ENCODE measurements at places on chromosomes 5 and 9. TPM values are rescaled to one million over a fixed set of nuclear protein-coding genes. Genes with fewer than 3 reads are reported as not detected.

Gene SHOC1
- not detected for total RNA-seq

Gene PKD2L2
- total RNA-seq: not detected

Gene ZNF618
- total RNA-seq: 2.9 TPM

- DNase-seq: no peak
These were observed 36.8 kb upstream of the TEX48 start for GRCh38 chr9:114718801-114719221.

GRCh38 chr9:108704156-108704852 is 151.5 kb downstream of the ACTL7B start:
- no peak for DNase-seq

DNA sequence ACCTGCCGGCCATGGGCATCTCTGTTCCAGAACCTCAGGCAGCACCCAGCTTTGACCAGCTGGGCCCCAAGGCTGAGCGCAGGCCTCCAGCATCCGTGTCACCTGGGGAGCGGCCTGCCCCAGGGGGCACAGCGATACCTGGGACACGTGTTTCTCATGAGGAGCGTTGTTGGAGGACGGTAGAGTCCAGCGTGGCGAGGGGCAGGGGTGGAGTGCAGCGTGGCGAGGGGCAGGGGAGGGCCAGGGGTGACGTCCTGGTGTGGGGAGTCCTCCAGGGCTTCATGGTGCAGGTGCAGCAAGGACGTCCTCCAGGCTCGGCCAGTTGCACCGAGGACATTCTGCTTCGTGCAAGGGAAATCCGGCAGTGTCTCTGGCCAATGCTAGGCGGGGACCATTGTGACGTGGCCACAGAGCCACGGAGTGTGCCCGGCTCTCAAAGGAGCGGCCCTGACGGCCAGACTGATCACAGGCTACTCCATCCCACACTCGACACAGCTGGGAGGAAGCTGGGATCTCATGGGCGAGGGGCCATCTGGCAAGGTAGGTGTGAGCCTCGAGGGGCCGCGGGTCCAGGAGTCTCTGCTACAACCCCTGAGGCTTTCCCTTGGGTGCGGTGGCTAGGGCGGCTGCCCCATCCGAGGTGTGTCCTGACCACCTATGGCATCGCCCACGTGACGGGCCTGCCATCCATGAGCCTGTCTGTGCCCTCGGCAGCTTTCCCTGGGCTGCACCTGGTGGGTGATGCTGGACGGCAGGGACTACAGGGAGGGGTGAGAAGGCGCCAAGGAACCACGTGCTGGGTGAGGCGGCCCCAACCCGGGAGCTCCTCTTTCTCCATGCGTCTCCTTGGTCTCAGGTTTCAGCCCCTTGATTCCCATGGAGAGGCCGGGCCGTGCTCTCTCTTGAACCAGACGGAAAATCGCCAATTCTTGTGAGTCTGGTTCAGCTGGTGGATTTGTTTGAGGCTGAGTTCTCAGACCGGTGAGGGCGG is 33.8 kb downstream of the SLC9A3 start:
- no peak for DNase-seq

- DNase-seq: no peak
These were observed 47.8 kb upstream of the SNX2 start for GRCh38 chr5:122727112-122727541.

- no peak for DNase-seq
These were observed 25.2 kb downstream of the DPYSL3 start for GRCh38 chr5:147484708-147485020.

DNA sequence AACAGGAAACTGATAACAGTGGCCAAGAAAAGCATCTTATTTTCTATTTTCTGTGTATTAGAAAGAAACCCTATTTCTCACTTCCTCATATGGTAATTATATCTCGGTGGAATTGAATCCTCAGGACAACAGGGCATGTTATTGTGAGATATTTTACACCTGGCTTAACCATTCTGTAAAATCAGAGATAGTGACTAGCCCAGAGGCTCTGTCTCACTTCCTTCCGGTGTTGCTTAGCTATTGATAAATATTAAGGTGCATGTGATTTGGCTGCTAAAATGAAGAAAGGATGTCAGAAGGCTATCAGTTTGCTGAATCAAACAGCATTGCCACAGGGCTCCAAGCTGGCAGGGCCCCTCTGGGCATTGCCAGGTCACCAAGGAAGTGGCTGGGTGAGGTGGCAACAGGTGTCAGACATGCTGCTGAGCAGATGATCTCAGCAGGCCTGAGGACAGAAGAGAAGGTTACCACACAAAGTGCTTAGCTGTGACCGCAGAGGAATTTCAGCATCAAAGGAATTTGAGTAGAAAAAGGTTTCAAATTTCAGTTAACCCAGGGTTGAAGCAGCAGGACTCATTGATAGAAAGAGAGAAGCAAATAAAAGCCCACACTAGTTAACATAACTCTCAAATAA is 330.7 kb downstream of the PDE4D start:
- DNase-seq: no peak

GRCh38 chr9:83062651-83063527 is at the start of gene RASEF:
RASEF (minus strand) TSS chr9:83063142; CDS start chr9:83062867, 275 bp downstream.
- no peak for DNase-seq

DNA sequence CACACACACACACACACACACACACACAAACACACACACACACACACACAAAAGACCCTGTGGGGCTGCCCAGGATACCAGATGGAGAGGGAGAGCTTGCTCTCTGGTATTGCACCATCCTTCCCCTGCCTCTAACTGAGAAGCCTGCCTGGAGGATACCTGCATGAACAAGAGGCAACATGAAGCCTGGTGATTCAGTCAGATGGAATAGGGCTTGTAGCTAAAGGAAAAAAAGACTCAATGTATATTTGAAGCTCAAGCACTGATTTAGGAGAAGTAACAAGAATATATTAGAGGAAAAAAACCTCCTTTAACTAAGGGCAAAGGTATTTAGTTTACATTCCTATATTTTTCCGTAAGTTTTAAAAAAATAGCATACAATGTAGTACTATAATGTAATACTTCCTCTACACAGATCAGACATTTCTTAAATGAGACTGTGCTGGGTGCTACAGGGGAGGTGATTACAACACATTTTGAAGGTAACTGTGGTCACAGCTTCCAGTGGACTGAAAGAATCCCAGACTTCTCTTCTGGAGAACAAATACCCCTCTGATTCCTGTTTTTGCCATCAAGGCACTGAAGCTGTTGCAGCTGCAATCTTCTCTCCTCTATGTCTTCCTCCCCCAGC is 169.3 kb downstream of the DCP2 start:
- DNase-seq: no peak

GRCh38 chr5:165209101-165209727 is 1703.8 kb downstream of the MAT2B start:
- DNase-seq: peak; percentile 15

DNA sequence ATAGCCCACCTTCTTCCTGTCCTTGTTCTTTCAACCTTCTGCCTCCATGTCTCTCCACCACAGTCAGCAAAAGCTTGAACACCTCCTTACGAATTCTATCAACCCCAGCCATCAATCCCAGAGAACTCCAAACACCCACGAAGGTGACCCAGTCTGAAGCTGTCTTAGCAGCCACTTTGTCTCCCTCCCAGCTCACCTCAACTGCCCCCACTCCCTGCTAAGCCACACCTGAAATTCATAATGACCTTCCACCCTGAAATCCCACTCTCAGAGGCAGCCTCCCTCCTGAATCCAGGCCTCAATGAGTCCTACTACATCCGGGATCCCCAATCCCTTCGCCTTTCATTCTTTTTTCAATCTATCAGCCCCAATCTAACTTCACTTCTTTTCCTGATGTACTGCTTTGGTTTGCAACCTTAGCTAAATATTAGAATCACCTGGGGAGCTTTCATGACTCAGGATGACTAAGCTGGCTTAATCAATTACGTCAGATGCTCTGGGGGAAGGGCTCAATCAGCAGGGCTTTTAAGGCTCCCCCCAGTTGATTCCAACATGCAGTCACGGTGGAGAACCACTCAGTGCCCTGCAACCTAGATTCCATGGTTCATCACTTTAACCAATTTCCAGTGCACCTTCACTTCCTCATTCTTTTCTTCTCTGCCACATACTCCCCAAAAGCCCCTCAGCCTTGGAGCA is 32.2 kb downstream of the BHMT start:
- DNase-seq: no peak

DNA sequence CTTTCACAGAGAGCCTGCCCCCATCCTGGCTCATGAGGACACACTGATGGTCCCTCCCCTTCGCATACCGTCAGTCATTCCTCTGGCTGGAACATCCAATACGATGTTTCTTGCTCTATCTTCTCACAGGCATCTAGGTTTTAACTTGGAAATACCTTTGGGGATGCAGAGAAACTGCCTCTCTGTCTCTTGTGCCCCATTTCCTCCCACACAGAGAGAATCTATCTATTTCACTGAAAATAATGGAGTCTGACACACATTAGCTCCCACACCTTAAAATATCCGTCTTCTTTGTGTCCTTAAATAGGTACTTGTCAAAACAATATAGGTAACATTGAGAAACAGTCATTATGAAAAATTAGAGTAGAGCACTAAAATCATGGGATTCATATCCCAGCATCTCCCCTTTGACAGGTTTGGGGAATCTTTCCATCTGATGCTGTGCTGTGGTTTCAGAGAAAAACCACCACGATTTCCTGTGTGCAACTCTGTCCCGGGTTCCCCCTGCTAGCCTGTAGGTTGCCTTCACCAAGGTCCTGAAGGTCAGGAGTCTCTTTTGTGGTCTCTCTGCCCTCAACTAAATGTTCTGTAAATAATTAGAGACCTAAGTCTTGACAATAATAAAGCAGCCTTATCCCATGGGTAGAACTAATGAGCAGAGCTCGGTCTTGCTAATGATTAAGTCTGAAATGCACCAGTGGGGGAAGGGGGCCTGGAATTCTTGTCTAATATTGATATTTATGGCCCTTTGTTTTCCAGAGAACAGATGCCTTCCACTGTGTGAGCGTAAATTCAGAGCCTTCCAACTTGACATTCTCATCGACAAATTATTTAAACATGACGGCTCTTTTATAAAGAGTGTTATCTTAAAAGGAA is 371.0 kb downstream of the ICE1 start:
- DNase-seq: no peak

DNA sequence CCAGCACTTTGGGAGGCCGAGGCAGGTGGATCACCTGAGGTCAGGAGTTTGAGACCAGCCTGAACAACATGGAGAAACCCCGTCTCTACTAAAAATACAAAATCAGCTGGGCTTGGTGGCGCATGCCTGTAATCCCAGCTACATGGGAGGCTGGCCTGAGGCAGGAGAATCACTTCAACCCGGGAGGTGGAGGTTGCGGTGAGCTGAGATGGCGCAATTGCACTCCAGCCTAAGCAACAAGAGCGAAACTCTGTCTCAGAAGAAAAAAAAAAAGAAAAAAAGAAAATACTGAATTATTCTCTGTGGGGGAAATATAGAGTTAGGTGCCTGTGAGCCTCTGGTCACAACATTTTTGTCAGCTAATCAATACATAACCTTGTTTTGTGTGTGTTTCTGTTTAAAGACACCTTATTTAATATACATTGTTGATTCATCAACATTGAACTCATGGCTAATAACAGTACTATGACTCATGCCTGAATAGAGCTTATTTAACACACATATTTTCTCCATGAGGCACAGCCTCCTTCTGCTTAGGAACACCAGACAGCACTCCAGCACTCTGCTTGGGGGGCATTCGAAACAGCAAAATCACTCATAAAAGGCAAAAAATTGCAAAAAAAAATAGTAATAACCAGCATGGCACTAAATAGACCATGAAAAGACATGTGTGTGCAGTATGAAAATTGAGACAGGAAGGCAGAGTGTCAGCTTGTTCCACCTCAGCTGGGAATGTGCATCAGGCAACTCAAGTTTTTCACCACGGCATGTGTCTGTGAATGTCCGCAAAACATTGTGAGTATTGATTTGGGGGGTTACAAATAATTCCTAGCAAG is at the start of gene IL31RA:
Gene IL31RA (plus strand): TSS at position 519 of the 836 bp plus-strand sequence. CDS start 214 bp downstream, at position 733.
- DNase-seq: peak; percentile 2

GRCh38 chr9:37455884-37456647 is 9.2 kb downstream of the ZBTB5 start:
- no peak for DNase-seq

DNA sequence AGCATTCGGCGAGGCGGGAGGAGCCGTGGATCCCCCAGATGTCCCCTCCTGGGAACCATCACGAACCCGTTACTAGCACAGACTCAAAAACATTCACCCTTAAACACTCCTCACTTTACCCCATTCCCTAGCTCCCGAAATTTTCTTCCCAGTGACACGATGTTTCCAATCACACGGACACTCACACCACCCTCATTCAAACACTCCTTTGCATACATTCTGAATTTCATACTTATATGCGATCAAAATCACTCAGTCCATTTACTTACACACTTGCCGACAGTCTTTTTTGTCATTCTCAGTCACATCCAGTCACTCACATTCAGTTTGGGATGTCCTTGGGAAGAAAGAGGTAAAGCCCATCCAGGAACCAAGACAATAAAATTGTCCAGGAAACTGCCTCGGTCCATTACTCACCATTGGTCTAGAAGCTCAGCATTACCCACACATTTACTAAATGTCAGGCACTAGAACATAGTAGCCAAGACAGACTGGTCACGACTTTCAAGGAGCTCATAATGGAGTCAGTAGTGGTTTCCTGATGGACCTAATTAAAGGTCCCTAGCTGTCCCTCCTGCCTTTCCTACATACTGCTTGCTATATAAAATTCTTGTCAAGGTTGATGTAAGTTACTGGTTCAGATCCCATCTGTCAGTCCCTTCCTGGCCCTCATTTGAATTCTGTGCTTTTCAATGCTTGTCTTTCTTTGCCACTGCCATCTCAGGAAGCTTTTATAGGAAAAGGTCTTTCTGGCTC is 574 bp downstream of the SLC35A4 start:
- no peak for DNase-seq

- no peak for DNase-seq
These were observed 48.7 kb upstream of the PSD2 start for GRCh38 chr5:139746691-139747582.

DNA sequence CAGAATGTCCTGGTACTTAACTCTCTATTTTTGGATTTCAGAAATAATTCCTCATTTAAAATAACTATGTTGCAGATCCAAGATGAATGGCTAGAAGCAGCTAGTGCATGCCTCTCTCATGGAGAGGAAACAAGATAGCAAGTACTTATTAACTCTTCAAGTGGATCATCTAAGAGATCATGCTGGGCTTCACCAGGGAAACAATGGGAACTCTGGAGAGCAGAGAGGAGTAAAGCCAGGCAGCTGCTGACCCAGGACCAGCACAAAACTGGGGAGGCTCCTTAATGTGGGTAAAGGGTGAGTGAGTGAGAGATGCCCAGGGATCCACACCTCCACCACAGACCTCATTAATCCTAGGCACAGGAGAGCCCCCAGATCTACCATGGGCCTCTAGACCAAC is 897.8 kb upstream of the ACO1 start:
- no peak for DNase-seq

GRCh38 chr5:60209146-60209840 is 315.8 kb upstream of the PDE4D start:
- DNase-seq: peak; percentile 81

DNA sequence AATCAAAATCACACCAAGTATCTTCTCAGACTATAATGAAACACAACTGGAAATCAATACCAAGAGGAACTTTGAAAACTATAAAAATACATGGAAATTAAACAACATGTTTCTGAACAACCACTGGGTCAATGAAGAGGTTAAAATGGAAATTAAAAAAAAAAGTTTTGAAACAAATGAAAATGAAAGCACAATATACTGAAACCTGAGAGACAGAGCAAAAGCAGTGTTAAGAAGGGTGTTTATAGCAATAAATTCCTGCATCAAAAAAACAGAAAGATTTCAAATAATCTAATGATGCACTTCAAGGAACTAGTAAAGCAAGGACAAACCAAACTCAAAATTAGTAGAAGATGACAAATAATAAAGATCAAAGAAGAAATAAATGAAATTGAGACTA is 92.0 kb downstream of the TMEM232 start:
- DNase-seq: no peak
